ENCODE measurements at places on chromosomes 3 and 15.

GRCh38 chr3:164364111-164364510, 714.2 kb downstream of the SI start:
- no peak overlapping the region for H3K27ac ChIP-seq
- H3K4me1 ChIP-seq, result no peaks in the 10 kb centered on the region
- no peaks in the 10 kb centered on the region for H3K36me3 ChIP-seq
- H3K4me3 ChIP-seq, result no peak overlapping the region

DNA sequence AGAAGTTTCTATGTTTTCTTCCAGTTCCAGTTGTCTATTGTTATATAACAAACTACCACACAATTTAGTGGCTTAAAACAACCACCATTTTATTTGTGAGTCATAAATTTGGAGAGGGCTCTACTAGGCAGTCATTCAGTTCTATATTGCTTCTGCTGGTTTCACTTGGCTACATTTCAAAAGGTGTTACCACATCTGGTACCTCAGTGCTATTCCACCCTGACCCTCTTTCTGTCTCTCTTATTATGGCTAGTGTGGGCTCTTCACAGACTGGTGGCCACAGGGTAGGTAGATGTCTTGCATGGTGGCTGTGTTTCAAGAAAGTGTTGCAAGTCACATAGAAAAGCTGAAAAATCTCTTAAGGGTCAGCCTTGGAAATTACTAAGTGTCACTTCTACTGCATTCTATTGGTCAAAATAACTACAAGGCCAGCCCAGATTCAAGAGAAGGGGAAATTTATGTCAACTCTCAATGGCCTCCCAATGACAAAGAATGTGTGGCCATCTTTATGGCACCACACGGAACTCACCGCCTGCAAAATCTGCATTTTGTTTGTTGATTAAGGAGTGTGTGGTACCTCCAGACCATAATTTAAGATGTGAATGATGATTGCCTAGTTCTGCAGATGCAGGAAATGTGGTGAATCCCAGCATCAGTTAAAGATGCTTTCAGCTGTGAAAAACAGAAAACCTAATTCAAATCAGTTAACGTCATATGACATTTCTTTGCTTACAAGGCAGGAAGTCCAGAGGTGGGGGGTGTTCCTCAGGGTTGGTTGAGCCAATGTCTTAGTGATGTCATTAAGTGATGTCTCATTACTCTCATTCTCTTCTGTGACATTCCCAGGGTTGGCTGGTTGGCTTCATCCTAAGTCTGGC, 105.8 kb upstream of the RASGRP1 start:
- H3K27me3 ChIP-seq, result no peaks in the 10 kb centered on the region
- peak; percentile 76 for DNase-seq
- peak overlapping the region; percentile 38 for H3K4me3 ChIP-seq
- peaks cover 43% of the 10 kb centered on the region for H3K4me1 ChIP-seq
- H3K27ac ChIP-seq, result peak overlapping the region; percentile 99
- H3K36me3 ChIP-seq, result no peaks in the 10 kb centered on the region

DNA sequence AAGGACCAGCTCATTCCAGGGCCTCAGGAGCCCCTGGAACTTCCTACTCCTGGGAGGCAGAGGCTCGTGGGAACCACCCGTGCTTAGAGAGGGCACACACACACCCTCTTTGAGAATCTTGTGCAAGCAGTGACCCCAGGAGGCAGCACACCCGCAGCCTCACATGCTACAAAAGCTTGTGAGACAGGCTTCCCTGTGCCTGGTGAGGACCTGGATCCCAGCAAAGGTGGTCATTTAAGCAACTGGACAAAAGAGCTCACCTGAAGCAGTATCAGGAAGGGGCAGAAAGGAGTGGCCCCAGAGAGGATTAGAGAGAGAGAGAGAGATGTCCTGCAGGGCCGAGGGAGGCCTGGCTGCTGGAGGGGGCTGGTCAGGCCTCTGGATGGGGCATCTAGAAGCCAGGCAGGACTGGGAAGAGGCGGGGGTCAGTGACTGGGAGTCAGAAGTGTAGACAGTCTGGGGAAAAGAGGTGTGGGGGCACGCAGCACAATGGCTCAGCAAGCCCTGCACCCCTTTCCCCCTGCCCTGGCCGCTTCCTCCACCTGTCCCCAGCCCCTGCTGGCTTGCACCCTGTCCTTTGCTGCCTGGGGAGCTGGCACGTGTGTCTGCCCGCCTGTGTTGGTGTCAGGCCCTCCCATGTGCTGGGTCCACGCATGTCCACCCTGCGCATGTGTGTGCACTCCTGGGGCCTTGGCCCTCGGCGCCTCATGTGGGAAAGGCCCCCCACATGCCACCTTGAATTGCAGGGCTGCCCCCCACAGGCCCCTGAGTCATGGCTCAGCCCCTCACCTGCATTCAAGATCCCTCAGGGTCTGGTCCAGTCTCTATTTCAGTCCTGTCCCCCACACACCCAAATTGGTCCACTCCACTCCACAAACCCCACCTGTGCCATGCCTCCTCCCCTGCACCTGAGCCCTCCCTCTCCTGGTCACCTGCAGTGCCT, 36.9 kb downstream of the TSPAN3 start:
- H3K27ac ChIP-seq, result peak overlapping the region; percentile 86
- DNase-seq, result no peak
- H3K36me3 ChIP-seq, result peaks cover 15% of the 10 kb centered on the region
- no peak overlapping the region for H3K4me3 ChIP-seq
- H3K27me3 ChIP-seq, result no peaks in the 10 kb centered on the region

DNA sequence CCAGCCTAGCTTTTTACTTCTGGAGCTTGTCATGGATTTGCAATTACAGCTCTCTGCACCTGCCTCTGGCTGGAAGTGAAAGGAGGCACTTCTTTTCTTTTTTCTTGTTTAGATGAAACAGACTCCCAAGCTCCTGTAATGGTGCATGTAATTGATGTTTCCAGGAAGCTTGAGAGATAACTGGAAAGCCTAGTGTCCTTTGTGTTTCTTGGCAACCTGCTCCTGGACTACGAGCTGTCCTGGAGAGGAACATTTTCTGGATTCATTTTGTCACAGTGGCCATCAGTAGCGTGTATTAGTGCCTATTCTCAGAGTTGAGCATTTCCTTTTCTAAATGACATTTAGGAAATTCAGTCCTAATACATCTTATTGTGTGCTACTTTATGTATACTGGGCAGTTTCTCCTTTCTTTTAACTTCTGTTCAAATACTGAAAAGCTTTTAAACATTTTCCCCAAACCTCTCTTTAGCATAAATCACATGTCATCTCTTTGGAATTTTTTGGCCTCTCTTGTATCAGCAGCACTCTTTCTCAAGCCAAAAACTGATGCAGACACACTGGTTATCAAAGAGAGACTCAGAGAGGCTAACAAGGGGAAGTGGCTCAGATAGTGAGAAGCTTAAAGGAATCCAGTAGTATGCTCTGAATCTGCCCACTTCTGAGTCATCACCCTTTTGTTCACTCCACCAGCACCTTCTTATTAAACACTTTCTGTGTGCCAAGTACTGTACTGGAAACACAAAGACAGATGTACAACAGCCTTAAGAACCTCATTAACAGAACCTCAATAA, 62.6 kb upstream of the SLC2A2 start:
- no peaks in the 10 kb centered on the region for H3K4me1 ChIP-seq
- H3K27ac ChIP-seq, result no peak overlapping the region
- H3K36me3 ChIP-seq, result no peaks in the 10 kb centered on the region
- DNase-seq, result no peak

DNA sequence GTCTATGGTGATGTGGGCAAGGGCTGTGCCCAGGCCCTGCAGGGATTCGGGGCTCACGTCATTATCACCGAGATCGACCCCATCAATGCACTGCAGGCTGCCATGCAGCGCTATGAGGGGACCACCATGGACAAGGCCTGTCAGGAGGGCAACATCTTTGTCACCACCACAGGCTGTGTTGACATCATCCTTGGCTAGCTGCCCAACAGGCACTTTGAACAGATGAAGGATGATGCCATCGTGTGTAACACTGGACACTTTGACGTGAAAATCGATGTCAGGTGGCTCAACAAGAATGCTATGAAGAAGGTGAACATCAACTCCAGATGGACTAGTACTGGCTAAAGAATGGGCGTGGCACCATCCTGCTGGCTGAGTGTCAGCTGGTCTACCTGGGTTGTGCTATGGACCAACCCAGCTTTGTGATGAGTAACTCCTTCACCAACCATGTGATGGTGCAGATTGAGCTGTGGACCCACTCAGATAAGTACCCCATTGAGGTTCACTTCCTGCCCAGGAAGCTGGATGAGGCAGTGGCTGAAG, 6.1 kb upstream of the USP8 start:
- no peaks in the 10 kb centered on the region for H3K4me1 ChIP-seq
- H3K36me3 ChIP-seq, result peaks cover 2% of the 10 kb centered on the region
- no peaks in the 10 kb centered on the region for H3K27me3 ChIP-seq
- DNase-seq, result no peak
- no peak overlapping the region for H3K27ac ChIP-seq

Measured in memory B cell (primary cell).